Stimulated activated CD8-positive, alpha-beta memory T cell treated with anti-CD3 and anti-CD28 coated beads, Interleukin-7, amount 100 ng/mL, for 48 hours (primary cell): ENCODE measurements at places on chromosomes 2 and 18.

- no peak for DNase-seq
These were observed 44.3 kb upstream of the TNFRSF11A start for GRCh38 chr18:62280786-62281185.

DNA sequence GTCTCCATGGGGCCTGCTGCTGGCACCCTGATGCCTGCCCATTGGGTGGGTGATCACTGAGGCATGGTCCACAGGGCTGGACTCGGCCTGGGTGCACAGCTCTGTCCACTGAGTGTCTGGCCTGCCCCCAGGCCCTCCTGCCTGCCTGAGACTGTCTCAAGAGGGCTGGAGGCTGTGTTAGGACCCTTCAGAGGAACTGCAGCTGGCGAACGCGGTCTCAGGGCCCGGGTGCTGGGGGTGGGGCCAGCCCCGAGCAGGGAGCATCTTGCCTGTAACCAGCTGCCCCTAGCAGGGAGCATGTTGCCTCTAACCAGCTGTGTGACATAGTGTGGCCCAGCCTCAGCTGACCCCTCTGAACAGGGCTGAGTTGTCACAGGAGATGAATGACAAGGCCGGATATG is 50.0 kb downstream of the TWIST2 start:
- DNase-seq = no peak

DNA sequence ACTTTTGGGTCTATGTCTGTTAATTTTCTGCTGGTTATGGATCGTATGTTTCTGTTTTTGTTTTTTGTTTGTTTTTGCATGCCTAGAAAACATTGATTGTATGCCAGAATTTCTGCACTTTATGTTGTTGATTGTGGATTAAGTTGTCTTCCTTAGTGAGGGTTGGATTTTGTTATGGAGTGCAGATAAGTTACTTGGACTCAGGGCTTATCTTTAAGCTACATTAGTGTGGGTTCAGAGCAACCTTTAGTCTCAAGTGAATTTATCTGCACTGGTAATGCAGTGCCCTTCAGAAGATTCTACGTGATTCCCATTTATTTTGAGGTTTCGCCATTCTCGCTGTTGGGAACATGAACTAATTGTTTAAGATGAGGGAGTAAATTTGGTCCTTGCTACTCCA is 32.9 kb downstream of the UBR3 start:
- no peak for DNase-seq

DNA sequence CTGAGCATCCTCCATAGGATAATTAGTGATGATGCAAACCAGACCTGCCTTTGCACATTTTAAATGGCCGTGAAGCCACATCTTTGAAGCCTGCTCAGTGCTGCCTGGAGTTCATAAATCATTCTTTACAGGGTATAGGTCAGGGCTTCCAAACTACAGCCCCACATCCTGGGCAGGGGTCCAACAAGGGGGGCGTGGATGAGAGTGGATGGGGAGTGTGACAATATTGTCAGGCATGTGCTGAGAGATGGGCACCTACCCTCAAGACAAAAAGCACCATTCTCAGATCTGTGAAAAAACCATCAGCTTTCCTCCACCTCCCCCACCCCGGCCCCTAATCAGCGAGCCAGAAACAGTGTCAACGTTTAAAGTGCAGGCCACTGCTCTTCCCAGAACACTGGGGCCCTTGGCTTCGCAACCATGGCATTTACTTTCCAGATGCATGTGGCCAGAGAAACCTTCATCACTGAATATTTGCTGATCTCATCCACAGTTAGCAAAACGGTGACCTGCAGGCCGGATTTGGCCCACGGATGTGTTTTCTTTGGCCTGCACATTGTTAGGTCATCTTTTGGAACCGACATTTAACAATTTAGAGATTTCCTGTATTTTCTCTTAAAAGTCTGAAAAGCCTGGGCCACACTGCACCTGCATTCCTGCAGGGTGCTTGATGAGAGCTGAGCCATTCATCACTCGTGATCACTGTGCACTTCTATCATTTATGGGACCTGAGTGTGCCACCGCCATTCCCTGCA is 130.7 kb downstream of the ANKRD44 start:
- DNase-seq = no peak

GRCh38 chr2:203672856-203673255 is 33.6 kb upstream of the CD28 start:
- no peak for DNase-seq

GRCh38 chr2:166758956-166759355 is 129.3 kb upstream of the XIRP2 start:
- no peak for DNase-seq

- no peak for DNase-seq
These were observed 107.6 kb upstream of the POU3F3 start for GRCh38 chr2:104746299-104746698.

GRCh38 chr2:181457741-181458425 is 697 bp downstream of the ITGA4 start:
- DNase-seq = peak; percentile 55

DNA sequence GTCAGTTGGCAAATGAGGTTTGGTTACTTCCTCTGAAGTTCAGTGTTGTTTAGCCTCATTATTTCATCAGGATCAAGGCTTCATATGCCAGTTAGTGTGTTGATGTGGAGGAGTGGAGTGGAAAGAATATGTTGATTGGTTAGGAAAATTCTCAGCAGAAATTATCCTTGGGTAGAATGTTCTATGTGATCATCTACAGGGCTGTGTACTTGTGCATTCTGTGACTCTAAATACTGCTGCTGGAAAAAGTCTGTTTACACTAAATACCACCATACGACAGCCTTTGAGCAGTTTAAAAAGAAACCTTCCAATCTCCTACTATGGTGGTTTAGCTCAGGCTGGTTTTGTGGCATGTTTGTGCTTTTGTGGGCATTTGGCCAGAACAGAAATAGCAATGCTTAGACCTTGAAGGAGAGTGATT is 25.8 kb downstream of the CAB39 start:
- no peak for DNase-seq

GRCh38 chr2:25617948-25618646 is 55.3 kb downstream of the DTNB start:
- DNase-seq = no peak

DNA sequence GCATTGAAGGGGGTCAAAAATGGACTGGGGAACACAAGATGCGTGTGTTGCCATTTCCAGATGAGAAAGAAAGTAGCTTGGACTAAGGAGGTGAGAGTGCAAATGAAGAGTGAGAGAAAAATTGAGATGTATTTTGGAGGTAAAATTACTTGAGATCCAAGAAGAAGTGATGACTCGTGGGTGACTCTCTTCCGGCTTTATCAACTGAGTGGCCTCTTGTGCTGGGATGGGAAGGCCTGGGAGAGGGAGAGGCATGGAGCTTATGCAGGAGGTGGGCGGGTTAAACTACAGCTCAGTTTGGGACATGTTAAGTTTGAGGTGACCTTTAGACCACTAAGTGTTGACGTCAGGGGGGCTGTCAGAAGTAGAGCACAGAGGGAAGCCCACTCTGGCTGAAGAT is 34.9 kb downstream of the SULT1C2 start:
- DNase-seq = no peak

GRCh38 chr2:99940963-99941362 is 201.4 kb downstream of the AFF3 start:
- no peak for DNase-seq

DNA sequence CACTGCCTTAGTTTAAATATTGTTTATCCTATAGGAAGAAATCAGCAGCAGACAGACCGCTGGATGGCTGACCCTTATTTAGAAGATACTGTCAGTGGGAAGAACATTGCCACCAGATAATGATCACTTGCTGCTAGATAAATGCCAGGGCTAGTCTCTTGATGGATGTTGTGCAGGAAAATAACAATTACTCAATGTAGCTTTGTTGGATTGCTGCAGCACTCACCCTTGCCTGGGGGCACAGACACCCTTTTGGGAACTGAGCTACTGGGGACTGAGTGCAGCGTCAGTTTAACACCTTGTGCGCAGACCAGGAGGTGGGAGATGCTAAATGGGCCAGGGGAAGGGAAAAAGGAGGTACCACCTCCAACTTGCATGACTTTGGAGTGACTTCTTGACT is 64.2 kb upstream of the CAPN13 start:
- DNase-seq = no peak

GRCh38 chr18:58501066-58501896 is 127.6 kb downstream of the ALPK2 start:
- no peak for DNase-seq

GRCh38 chr2:216385478-216385877 is 13.2 kb upstream of the MARCHF4 start:
- DNase-seq = no peak

DNA sequence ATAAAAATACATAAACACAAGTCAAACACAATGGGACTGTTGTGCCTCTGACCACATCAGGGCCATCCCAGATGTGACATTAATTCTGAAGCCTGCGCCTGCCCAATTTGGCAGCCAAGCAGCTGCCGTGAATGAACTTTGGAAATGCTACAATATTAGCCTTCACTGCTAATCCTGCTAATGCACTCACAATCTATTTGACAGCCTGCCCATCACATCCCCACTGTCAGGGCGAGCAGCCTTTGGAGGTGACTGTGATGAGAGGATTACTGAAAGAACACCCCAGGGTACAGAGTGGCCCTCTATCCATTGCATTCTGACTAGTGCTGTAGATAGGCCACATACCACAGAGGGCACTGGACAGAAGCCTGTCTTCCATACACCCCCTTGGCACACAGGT is 21.6 kb downstream of the OSR1 start:
- no peak for DNase-seq

- DNase-seq = no peak
These were observed 66.1 kb downstream of the LRRFIP1 start for GRCh38 chr2:237693291-237693994.

- no peak for DNase-seq
These were observed 796.1 kb downstream of the EPHA4 start for GRCh38 chr2:220775856-220776488.

DNA sequence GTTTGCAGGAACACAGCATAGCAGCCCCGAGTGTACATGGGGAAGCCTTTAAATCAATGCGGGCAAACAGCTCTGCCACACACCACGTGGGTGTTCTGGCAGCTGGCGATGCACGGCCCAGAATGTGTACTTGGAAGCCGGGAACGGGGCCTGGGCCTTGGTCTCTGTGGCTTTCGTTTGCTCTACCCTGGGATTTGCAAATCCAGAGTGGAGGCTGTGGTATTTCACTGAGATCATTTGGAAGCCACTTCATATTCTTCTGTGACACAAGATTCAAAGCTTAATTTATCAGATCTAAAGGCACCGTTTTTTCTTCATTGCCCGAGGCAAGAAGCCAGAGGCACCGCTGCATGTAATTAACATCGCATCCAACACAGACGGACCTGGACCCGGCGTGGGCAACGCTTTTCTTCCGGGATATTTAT is 246.3 kb upstream of the MYT1L start:
- no peak for DNase-seq

DNA sequence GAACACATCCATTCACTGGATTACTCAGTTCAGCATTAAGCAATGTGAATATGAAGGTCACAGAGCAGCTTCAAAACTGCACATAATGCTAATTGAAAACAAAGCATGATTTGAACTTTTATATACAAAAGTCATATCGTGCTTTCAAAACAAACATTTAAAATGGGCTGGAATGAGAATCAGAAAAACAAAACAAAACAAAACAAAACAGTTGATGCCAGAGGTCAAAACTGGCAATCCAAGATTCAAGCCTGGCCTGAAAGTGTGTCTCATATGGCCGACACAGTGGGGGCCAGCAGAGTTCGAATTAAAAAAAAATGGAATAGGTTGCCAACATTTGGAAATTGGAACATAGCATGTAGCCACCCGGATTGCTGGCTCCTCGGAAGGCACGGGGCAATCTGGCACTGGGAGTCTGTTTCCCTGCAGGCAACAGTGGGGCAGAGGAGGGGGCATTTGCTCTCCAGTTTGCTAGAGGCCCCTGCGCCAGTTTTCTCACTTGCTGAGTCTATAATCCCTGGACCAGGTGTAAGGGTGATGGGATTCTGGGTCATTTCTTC is 294.4 kb downstream of the ZNF521 start:
- DNase-seq = no peak

DNA sequence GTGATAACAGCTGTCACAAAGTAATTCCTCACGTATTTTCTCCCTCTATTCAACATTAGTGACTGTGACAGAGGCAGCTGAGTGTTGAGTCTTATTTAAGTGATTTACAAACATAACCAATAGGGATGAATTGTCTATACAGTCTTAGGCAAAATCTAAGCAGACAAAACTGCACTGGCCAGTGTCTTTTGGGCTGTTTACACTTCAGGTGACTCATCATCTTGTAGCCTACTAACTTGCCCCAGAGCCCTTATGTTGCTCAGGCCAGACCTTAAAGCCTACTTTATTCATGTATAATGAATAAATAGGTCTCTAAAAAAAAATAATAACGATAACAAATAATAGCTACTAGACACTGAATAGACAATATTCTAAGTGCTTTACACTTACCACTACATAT is 17.2 kb downstream of the THOC1 start:
- DNase-seq = no peak

DNA sequence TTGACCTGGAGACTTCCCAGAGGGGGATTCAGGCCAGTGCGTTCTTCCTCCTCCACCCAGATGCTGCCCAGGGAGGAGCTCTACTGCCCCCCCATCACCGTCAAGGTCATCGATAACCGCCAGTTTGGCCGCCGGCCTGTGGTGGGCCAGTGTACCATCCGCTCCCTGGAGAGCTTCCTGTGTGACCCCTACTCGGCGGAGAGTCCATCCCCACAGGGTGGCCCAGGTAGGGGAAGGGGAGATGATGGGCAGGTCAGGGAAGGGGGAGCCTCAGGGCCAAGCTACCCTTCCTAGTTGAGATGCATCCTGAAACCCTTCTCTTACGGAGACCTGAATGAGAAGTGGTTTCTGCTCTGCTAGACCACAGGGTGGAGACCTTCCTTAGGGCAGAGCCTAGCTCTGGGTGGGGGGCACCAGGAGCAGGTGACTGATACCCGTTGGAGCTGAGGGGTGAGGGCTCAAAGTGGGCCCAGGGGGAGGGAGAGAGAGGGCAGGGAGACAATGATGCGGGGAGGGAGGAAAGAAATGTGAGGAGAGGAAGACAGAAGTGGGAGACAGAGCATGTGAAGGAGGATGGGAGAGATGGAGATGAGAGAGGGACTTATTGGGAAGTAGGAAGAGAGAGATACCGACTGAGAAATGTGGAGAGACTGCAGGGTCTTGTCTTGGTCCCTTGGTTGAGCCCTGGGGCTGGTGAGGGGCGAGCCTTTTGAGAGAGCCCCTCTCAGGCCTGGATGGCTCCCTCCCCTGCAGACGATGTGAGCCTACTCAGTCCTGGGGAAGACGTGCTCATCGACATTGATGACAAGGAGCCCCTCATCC is 159.4 kb downstream of the DYSF start:
- DNase-seq = no peak

GRCh38 chr2:96470636-96471035 is 34.5 kb downstream of the NEURL3 start:
- DNase-seq = peak; percentile 14

DNA sequence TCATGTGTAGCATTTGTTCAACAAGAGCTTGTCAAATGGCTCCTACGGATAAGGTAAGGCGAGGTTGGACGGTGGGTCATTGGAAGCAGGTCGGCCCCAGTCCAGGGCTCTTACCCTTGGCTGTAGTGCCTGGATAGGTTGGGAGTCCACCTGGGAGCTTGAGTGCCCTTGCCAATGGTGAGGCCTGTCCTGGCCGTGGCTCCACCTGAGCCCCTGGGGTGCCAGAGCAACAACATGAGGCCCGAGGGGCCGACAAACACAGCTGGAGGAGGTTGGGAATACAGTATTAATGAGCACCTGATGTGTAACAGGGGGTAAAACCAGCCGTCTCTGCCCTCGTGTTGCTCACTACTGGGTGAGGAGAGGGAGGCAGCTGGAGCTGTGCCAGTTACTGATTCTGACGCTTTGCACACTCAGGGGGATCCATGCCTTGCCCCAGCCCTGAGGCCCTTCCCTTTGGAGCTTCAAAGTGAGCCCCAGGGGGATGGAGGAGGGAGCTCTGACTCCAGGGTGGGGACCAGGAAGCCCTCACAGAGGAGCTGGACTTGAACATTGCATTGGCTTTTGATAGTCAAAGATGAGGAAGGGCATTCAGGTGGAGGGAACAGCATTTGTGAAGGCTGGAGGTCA is 87.2 kb downstream of the RHOB start:
- no peak for DNase-seq
